Stimulated activated CD4-positive, alpha-beta T cell treated with anti-CD3 and anti-CD28 coated beads, Interleukin-4, amount 100 ng/mL, for 1 hour (primary cell): ENCODE measurements at places on chromosomes 7 and 10.

GRCh38 chr7:150945853-150946420 lies 32.2 kb downstream of the KCNH2 start:
- no peak for DNase-seq

DNA sequence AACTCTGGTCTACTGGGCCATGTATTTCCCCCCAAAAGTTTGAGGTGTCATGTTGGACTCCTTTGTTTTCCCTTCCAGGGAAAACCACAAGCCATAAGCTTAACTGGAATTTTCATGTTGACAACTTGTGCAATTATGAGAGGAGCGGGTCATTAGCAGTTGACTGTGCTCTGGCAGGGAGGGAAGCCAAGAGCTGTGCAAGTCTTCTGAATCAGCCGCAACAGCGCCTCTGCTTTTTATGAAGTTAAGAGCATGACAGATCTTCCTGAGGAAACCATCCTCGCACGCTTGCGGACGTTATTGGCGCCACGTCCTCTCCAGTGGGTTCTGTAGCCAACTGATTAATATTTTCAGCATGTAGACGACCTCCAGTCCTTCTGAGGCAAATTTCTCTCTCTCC lies 148.7 kb upstream of the MKI67 start:
- DNase-seq: no peak

DNA sequence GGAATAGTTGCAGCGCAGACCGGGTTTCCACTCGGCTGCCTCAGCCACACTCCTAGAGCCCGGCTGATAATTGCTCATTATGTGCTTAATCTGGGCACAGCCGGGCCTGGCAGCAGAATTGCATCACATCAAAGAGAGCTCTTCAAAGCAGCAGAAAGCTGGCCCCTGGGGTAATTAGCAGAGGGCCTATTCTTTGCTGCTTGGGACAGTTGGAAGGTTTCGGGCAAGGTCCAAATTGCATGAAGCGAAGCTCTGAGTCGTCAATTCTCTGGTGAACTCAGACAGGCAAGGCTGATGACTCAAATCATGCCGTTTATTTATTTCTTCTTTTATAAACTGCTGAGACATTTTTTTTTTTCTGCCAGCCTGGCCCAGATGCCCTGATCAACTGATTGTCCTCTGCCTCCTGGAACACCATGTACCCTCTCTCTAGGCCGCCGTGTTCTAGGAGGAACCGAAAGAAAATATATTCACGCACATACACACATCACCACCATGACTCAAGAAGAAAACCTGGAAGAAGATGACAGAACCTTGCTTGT lies 242.2 kb downstream of the RAB11FIP2 start:
- no peak for DNase-seq

DNA sequence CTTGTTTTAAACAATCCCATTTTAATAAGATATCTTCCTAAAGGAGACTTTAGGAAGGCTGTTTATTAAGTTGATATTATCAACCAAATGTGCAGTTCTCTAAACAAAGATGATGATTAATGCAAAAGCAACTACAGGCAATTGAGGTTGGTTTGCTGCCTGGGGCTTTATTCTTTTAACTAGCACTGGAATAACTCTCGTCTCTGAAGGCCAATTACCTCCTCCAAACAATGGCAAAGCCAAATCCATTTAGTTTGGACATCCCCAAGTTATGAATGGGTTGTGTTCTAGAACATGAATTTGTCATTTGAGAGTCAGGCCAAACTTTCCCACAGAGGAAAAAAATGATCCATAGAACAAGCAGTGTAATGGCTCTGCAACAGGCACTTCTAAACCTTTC lies 114.1 kb downstream of the SLC16A9 start:
- no peak for DNase-seq

GRCh38 chr7:50352282-50352681 lies 47.8 kb downstream of the IKZF1 start:
- DNase-seq: no peak

GRCh38 chr7:116218051-116218645 lies 7.8 kb downstream of the TES start:
- no peak for DNase-seq

DNA sequence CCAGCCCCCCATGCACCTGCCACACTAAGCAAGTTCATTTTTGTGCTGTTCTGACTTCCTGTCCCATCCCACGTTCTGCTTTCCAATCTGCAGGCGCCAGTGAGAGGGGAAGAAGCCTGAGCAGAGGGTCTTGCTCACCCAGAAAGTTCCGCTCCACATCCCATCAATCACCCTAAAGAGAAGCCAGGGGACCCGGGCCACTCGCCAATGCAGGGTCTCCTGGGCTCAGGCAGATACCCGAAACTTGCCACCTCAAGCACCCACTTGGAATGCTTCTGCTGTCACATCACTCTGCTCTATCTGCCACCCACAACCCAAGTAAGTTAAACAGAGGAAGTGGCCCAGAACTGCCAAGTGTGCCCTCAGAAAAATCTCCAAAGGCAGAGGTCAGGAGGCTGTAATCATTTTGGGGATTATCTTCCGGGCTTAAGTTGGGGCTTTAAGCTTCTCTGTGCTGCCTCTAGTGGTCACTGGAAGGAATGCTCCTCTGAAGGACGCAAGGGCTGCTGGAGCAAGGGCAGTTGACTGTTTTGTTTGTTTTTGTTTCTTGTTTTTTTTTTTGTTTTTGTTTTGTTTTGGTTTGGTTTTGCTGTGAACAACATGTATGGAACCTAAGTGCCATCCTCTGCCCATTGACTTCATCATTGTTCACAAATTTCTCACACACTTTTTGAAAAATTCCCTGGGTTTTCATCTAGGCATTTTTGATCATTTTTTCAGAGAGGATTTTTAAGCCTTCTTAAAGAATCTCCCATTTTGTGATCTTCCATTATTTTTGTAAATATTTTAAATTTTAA lies 25.5 kb downstream of the PRR15 start:
- no peak for DNase-seq

- DNase-seq: peak; percentile 87
These were observed 2.9 kb upstream of the HMX3 start for GRCh38 chr10:123132576-123133477.

- no peak for DNase-seq
These were observed 128.7 kb upstream of the LYZL1 start for GRCh38 chr10:29160150-29160617.

- no peak for DNase-seq
These were observed 117.4 kb downstream of the CABCOCO1 start for GRCh38 chr10:61779950-61780659.

DNA sequence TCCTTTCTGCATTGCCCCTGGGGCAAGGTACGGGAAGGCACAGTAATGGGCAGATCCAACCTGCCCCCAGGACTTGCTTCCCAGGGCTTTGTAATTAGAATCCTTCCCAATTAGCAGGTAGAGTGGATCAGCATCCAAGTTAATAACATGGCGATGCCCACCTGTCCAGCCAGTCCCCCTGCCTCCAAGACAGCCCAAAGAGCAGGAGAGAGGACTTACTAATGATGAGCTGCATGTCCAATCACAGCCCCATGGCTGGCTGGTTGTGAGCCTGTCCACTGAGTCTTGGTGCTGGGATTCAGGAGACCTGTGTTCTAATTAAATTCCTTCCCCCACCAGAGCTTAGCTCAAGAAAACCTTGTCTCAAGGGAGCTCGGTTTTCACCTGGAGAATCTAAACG lies 49.0 kb downstream of the RPS24 start:
- DNase-seq: no peak

- DNase-seq: no peak
These were observed 55.3 kb downstream of the ELAPOR2 start for GRCh38 chr7:87003872-87004798.

- DNase-seq: no peak
These were observed 419.2 kb downstream of the REEP3 start for GRCh38 chr10:63940277-63940922.

DNA sequence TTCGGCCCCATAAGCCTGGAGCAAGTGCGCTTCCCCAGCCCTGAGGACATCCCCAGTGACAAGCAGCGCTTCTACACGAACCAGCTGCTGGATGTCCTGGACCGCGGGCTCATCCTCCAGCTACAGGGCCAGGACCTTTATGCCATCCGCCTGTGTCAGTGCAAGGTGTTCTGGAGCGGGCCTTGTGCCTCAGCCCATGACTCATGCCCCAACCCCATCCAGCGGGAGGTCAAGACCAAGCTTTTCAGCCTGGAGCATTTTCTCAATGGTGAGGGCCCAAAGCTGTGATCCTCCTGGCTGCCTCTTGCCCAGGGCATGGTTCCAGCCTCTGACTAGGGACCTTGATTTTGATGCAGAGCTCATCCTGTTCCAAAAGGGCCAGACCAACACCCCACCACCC lies 10.1 kb downstream of the IRF5 start:
- DNase-seq: no peak

DNA sequence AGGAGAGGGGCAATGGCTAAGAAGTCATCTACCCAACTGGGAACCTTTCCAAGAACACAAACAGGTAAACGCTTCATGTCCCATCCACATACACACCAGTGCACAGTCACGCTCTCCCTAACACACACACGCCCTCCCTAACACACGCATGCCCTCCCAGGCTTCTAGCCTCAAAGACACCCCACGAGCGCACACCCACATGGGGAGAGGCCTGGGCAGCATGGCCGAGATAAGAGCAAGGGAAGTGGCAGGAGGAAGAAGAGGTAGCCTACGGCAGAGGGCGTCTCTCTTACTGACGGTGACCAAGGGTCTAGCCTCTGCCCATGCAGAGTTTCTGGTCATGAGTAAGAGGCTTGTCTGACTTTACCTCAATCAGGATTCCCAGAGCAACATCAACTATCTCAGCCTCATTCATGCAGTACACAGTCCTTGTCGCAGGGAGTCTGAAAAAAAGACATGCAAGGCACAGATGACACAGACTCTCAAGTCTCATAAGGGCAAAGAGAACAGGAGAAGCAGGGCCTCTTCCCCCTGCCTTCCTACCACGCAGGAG lies 3.1 kb downstream of the CYREN start:
- DNase-seq: no peak

DNA sequence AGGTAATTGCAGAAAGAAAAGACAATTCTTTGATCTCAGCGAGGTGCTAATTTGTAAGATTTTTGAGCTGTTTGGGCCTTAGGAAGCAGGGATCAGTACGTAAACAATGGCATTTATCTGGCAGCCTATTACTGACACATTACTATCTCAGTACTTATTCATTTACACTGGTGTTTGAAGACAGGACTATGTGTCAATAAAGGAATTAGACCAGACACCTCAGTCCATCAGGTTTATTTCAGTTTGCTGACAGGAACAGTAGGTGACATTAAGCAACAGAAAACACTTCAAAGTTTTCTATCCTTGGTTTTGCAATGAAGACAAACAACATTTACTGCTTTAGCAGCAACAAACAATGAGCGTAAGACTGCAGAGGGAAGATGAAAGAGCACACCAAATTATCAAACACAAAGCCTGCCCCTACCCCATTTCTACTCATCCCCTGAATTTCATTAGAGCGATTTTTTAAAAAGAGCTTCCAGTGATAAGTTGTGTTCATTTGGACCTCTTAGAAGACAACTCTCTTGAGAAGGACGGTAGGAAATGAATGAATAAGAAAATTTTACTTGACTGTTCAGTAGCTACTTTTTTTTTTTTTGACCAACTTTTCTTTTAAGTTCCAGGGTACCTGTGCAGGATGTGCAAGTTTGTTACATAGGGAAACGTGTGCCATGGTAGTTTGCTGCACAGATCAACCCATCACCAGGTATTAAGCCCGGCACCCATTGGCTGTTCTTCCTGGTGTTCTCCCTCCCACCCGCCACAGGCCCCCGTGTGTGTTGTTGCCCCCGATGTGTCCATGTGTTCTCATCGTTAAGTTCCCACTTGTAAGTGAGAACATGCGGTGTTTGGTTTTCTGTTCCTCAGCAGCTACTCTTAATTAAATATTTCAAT lies 138.8 kb downstream of the DKK1 start:
- DNase-seq: no peak

GRCh38 chr10:62618576-62619412 lies 185.7 kb upstream of the ADO start:
- DNase-seq: no peak

DNA sequence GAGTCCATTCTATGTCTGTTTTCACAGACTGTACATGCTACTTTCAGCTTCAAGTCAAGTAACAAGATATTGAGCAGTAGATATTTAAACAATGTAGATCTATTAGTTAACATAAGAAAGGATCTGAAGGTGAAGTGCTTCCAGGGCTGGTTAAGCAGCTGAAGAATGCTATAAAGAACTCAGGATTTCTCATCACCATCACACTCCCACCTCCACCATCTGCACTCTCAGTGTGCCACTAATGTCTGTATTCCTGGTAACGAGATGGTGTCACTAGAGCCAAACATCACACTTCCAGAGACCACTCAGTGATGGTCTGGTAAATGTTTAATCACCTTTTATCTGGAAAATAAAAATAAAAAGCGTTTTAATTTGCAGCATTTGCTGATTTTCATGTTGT lies 224.0 kb upstream of the FERD3L start:
- DNase-seq: no peak

- no peak for DNase-seq
These were observed 27.4 kb downstream of the COL1A2 start for GRCh38 chr7:94422136-94422535.

DNA sequence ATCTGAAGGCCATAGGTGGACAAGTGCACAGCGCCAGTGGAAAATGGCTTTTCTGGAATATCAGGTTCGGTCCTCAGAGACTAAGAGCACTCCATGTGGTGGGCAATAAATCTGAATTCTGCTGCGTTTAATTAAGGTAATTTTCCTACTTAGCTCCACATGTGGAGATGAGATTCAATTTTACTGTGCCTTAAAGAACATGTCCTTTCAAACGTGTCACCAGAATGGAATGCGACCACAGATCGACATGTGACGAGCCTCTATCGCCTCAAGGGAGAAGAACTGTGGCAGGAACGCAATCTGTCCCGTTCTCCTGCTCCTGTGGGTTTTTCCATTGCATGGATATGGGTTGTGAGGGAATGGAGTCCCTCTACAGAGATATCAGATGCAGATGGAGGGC lies 205.3 kb upstream of the ZNF32 start:
- no peak for DNase-seq

DNA sequence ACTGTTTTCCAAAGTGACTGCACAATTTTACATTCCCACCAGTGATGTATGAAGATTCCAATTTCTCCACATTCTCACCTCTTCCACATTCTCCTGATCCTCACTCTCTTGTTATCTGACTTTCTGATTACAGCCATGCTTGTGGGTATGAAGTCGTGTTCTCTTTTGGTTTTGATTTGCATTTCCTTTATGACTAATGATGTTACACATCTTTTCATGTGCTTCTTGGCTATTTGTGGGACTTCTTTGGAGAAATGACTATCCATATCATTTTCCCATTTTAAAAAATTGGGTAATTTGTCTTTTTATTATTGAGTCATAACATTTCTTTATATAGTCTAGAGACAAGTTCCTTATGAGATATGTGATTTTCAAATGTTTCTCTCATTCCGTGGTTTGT lies 10.5 kb upstream of the GIMAP8 start:
- no peak for DNase-seq
